ENCODE measurements at places on chromosomes 11 and 22. TPM values are rescaled to one million over a fixed set of nuclear protein-coding genes. Genes with fewer than 3 reads are reported as not detected.
A peak's percentile ranks its signal among the peaks of the same experiment; 100 is the strongest.

DNA sequence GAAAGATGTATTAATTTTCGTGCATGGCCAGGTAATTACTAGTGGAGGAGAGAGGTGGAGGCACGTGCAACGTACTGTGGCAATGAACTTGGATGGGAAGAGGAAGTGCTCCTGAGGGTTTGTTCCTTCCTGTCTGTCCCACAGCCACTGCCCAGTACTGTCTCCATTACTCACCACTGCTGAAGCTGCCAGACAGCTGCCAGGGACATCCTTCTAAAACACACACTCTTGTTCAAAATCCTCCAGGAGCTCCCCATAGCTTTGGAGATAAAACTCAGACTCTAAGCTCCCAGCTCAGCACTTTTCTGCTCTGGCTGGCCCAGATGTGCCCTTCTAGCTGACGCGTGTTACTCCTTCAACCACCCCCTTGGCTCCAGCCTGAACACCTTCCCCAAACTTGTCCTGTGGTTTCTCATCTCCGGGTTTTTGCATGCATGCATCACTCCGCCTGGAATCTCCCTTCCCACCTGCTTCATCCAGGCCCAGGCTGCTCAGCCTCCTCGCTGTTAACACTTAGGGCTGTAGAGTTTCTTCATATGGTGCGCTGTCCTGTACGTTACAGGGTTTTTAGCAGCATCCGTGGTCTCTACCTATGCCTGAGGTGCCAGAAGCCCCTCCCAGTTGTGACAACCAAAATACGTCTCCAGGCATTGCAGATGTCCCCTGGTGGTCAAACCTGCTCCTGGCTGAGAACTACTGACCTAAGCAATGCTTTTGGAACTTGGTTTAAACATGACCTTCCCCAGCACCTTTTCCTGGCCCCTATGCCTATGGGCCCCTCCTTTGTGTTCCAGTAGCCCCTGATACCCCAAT, 69.5 kb downstream of the C11orf91 start:
- no peak for DNase-seq

DNA sequence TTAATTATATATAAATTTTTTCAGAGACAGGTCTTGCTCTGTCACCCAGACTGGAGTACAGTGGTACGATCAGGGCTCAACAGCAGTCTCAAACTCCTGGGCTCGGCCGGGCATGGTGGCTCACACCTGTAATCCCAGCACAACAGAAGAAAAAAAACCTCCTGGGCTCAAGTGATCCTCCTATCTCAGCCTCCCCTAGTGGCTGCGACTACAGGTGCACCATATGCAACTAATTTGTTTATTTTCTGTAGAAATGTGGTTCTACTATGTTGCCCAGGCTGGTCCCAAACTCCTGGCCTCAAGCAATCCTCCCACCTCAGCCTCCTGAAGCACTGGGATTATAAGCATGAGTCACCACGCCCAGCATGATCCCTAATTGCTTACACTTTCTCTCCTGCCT, 56.1 kb upstream of the SLC35C1 start:
- DNase-seq: no peak

DNA sequence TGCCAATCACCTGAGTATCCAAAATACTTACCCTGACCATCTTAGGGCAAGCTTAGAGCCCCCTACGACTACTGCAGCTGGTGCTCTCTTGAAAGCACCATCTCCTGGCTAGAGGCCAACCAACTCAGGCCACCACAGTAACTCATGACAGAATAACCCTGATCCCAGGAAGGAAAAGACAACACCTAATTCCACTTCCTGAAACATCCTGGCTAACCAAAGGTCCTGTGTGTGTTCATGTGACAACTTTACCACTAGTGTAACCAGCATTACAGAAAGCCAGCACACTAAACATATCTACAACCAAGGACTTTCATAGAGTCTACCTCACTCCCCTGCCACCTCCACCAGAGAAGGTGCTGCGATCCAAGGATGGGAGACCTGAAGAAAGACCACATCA, 17.4 kb upstream of the TMEM45B start:
- DNase-seq: no peak

DNA sequence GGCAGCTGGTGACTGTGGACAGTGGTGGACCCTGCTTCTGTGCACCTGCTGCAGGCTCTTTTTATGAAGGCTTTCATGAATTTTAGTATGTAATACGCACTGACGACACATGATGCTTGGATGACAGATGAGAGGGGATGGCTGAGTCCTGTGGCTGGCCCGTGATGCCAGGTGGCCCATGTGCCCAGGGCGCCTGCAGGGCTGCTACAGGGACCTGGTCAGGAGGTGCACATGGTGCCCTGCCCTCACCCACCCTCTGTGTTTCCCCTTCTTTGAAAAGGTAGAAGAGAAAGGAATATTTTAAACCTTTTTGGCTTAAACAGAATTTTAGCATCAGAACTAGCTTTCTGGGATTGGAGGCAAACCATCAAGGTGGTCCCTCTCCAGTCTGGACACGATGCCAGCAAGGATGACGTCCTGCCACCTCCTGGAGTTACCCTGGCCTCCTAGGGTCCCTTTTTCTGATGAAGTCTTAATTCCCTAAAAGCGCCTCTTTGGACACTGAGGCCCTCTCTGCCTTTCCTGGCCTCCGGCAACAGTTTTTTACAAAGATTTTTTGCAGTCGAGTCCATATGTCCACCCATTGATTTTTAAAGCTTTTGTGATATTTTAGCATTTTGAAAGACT, 5.4 kb upstream of the RANBP1 start:
- DNase-seq: no peak

- peak; percentile 30 for DNase-seq
Measured at GRCh38 chr11:18650859-18651557, 16.9 kb upstream of the SPTY2D1 start.

GRCh38 chr11:45089676-45090499, 56.6 kb upstream of the PRDM11 start:
- peak; percentile 64 for DNase-seq

DNA sequence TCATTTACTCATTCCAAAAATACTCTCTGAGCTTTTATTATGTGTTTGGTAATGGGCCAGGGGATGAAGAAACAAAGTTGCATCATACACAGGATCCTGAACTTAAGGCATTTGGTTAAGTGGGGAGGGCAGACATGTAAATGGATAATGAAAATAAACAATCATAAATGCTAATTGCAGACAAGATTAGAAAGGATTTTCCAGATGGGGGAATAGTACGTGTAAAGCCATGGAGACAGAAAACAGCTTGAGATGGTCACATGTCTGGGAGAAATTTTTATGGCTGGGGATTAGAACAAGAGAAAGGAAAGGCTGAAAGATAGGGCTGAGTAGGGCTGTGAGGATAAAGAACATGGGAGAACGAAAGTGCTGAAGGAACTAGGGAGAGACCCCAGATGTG, 534.3 kb upstream of the LARGE1 start:
- DNase-seq: no peak

Gene MS4A15
- not detected for total RNA-seq

Gene RAC2
- total RNA-seq: 399 TPM

DNA sequence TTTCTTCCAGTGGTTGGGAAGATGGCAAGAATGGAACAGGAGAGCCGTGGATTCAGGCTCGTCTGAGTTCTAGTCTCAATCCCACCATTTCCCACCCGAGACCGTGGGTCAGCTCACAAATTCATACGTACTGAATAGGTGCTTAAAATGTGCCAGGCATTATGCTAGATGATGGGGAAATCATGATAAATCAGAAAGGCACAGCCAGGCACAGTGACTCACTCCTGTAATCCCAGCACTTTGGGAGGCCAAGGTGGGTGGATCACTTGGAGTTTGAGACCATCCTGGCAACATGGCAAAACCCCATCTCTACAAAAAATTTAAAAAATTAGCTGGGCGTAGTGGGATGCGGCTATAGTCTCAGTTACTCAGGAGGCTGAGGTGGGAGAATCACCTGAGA, 7.1 kb downstream of the TRIOBP start:
- no peak for DNase-seq

- no peak for DNase-seq
Measured at GRCh38 chr11:62930157-62930556, 9.0 kb upstream of the CHRM1 start.

DNA sequence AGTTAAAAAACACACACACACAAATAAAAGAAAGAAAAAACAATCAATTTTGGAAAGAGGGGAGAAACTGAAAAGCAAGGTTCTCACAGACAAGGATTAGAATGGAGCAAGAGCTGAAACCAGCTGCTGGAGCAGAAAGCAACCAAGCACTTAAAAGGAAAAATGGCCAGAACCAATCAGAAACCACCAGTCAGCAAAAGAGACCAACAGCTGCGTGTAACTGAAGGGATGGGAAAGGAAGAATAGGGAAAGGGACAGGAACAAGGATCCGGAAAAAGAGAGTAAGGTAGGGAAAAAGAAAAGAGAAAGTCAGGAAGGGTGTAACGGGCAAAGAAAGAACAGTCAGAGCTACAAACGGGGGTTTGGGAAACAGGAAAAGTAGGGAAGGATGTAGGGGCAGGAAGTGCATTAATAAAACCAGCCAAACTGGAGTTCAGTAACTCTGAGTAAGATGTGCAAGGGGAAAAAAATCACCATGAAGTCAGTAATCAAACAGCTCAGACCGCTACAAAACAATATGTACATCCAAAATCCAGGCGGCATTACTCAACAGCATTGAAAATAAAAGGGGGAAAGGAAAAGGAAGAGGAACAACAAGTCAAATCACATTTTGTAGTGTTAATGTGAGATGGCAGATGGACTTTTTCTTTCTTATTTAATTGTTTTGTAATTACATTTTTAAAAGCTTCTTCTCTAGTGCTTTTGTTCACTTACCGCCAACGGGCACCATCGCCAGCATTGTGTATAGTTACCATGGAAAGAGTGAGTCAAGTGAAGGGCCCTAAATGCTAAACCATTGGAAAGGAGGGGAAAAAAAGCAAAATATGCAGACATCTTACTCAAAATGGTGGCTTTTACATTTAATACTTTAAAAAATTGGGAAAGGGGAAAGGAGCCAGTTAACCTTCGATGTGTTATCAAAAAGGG, 49.2 kb downstream of the APOL5 start:
- no peak for DNase-seq

Gene HPX
- 1.6 TPM for total RNA-seq

DNA sequence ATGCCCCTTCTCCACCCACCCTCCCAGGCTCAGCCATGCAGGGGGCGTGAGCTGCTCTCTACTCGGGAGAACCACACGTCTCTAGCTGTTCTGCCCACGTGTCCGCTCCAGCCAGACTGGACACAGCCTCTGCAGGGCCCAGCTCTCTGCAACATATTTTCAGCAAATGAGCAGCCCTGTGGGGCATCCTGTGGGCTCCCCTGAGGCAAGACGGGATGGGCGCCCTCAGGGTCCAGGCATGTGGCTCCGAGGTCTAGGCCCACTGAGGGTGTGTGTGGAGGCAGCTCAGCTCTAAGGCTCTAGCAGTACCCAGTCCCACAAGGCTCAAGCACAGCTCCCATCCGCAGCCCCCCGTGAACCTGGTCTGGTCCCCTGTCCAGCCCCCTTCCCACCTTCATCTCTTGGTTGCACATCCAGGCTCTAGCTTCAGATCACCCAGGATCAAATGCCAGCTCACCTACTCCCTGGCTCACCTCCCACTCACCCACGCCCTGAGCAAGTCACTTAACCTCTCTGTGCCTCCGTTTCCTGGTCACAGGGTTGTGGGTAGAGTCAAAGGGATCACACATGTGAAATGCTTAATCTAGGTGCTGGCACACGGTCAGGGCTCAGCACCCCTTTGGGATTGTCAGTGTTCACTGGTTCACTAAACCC, 57.8 kb upstream of the TCF20 start:
- DNase-seq: no peak

GRCh38 chr11:130457623-130458409, 9.4 kb downstream of the ADAMTS15 start:
- DNase-seq: no peak

DNA sequence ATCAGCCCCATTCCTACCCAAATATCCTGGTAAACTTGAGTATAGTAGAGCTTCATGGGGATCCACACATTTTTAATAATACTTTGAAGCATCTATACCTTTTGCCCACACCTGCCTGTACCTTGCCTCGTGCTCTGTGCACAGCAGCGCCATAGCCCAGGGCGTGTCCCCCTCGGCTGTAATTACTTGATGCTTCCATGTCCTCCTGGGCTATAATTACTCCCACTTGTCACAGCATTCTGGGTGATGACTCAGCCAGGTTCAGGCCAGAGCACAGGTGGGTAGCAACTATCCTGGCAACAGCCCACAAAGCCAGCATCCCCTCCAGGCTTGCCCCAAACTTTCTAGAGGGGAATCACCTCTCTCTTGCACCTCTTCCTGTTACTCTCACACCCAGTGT, 23.7 kb upstream of the SLC36A4 start:
- DNase-seq: no peak

- no peak for DNase-seq
Measured at GRCh38 chr11:93403930-93404329, 73.4 kb downstream of the DEUP1 start.

Data from hematopoietic multipotent progenitor cell (in vitro differentiated cells).